NCI-H1092 (cell line): ENCODE measurements at places on chromosomes 7 and 10.

DNA sequence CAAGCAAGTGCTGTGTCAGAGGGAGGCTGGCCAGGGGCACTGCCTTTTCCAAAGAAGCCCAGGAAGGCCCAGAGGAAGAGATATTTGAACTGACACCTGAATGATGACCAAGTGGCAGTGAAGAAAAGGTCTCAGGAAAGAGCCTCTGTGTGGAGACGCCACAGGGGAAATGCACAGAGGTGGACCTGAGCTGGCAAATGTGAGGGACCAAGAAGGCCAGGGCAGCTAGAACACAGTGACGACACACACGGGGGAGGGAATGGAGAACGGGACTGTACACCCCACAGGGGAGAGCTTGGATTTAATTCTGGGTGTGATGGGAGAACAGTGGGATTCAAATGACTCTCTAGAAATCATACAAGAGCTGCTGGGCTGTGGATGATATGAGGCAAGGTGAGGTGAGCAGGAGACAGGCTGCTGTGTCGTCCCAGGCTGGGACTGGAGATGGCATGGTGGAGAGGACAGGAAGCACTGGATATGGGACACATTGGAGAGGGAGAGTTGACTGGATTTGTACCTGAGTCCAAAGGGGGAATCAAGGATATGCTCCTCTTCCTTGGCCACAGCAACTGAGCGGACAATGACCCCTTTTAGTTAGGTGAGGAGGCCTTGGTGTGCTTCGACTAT, 84.2 kb upstream of the DDC start:
- DNase-seq: no peak

- no peak for DNase-seq
These were observed 54.2 kb upstream of the FHIP2A start for GRCh38 chr10:114767101-114767985.

DNA sequence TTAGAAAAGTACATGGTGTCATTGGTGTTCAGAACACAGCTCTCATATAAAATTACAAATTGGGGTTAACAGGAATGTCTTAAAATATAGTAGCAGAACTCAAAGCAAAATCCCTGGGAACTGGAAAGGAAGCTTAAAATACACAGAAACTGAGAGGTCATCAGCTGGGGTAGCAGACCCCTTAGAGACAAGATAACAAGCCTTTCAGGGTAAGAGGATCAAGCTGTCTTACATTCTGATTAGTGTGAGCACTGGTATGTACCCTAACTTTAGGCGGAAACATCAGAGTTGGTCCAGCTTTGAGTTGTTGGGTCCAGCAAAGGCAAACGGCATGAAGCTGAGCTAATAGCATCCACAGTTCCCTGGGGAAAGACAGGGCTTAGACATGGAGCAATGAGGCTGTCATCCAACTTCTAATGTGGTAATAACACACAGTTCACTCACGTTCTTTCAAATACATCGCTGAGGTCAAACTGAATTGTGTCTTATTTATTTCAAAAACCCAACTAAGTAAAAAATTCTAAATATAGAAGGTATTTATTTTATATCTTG, 32.6 kb downstream of the ARHGAP21 start:
- no peak for DNase-seq

- DNase-seq: no peak
These were observed 67.5 kb upstream of the ARHGAP21 start for GRCh38 chr10:24791084-24791726.

DNA sequence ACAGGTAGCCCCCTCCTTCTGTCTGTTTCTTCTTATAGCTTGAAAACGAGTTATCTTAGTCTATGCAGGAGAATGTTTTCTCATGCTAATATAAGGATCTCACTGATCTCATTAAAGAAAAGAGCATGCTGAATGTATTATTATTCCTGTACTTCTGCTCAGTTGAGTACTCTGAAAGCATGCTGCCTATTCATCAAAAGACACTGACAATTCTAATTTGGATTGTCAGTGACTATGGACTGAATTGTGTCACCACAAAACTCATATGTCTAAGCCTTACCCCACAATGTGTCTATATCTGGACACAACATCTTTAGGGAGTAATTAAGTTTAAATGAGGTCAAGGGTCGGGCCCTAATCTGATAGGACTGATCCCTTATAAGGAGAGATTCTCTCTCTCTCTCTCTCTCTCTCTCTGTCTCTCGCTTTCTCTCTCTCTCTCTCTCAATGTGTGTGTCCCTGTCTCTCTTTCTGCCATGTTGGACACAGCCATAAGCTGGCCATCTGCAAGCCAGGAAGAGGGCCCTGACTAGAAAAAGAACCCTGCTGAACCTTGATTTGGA, 98.4 kb downstream of the GNAT3 start:
- DNase-seq: no peak

DNA sequence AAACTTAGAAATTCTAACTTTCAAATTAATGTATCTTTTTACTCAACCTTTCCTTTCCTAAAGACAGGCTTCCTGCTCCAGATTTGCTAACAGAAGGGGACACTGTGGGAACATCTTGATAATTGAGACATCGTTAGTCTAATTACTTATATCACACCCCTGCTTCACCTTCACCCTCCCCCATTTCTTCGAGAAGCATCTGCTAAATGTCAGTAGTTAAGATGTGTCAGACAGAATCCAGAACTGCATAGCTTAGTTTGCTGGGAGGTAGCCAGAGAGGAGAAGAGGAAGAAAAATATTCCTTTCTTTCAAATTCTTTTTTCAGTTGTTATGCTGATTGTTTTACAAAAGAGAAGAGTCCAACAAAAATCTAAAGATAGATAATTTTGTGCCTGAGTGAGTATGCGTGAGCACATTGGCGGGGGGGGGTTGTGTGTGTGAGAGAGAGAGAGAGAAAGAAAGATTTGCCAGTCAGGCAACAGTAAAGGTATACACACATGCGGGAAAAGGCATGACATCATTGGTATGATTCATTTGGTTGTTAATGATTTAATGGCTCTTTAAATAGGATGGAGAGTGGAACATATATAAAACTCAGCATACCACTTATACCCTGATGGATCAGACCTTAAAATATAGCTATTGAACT, 192.4 kb downstream of the PTN start:
- no peak for DNase-seq

GRCh38 chr7:149090397-149091195, at the start of gene ZNF786:
Gene ZNF786 (minus strand): TSS chr7:149090718. CDS start chr7:149090640, 78 bp downstream.
- peak; percentile 72 for DNase-seq

DNA sequence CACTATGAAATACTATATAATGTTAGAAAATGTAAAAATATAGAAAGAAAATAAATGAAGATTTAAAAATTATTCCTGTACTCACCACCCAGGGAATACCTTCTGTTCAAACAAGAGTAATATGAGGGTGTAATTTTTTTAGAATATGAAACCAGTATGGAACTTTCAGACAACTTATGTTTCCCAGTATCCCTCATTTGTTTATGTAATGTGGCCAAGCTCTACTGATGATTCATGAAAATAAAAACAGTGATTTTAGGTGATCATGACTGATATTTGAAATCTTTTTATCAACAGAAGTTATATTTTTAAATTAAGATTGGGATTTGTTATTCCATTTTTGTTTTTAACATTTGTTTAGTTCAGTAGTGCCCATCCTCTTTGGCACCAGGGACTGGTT, 18.8 kb downstream of the SLK start:
- DNase-seq: no peak

- DNase-seq: no peak
These were observed 131.0 kb downstream of the CXCL12 start for GRCh38 chr10:44253769-44254462.

DNA sequence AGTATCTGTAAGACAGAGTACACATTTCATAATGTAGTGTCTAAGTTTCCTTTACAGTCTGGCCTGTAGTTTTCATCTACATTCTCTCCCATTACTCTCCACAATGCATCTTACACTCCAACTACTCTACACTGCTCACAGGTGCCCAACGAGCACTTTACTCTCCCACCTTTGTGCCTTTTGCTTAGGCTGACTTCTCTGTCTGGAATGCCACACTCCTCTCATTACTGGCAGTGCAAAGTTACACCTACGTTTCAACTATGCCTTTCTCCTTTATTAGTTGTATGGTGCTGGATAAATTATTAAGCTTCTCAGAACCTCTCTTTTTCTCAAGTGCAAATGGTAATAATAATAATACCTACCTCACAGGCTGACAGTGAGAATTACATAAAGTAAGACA, 70.5 kb downstream of the RNLS start:
- no peak for DNase-seq

DNA sequence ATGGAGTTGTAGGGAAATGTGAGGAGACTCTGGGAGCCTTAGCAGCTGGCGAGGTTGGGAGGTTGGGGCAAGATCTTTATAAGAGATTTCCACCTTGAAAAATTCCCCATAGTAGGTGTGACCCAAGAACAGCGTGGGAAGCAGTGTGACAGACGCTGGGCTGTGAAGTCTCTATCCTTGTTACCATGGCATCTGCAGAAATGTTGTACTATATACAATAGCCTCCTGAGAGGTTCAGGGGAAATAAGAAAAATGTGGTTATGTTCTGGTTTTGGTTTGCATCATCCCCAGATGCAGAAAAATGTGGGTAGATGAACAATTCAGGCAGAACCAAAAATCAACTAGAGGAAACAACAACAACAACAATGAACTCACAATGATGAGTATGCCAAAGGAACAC, 498.6 kb downstream of the SH2D4B start:
- DNase-seq: no peak

DNA sequence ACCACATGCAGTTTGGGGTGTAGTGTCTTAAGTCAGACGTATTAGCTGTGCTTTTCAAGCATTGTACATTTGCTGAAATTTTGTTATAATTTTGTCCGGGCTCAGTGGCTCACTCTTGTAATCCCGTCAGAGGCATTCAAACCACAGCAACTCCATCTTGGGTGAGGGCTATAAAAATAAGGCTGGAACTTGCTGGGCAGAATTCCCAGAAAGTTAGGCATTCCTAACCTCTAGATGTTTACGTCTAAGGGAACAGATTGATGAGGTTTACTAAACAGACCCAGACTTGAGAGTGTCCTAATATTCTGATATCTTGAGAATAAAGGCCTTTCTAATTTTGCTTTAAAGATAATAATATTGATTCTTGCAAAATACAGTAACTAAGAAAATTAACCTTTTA, 957.8 kb downstream of the NXPH1 start:
- DNase-seq: no peak

- DNase-seq: no peak
These were observed 496.2 kb upstream of the ZMIZ1 start for GRCh38 chr10:78572565-78572964.

DNA sequence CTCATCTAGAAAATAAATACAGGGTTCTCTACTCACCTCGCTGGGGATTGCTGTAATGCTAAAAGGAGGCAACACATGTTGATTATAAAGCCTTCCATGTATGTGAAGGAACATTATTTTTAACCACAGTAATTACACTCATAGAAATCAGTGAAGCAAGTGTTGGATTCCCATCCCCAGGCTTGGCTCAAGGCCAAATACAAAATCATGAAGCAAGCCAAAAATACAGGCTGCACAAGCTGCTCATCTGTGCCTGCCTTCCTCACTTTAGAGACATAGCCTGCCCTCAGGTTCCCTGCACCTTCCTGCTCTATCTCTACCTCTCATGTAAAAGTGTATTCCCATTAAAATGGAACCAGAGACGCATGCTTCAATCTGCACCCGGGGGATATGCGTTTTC, 1077.1 kb upstream of the C7orf33 start:
- no peak for DNase-seq

DNA sequence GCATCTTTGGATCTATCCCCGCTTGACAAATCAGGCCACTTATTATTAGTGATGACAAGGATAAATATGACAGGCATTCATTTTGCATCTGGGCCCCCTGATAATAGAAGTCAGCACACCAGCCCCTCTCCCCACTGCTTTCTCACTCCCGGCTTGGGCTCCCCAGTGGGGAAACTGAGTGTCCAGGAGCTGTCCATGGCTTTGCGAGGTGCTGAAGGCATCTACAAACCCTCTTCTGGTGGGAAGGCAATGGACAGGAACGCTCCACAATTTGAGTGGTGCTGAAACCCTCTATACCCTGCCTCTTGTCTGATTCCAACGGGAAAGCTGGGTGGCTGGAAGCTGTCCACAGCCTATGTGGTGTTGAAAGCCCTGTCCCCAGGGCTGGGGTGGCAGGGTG, 61.7 kb upstream of the PCBD1 start:
- no peak for DNase-seq

- no peak for DNase-seq
These were observed 81.2 kb downstream of the VTI1A start for GRCh38 chr10:112528235-112528634.

DNA sequence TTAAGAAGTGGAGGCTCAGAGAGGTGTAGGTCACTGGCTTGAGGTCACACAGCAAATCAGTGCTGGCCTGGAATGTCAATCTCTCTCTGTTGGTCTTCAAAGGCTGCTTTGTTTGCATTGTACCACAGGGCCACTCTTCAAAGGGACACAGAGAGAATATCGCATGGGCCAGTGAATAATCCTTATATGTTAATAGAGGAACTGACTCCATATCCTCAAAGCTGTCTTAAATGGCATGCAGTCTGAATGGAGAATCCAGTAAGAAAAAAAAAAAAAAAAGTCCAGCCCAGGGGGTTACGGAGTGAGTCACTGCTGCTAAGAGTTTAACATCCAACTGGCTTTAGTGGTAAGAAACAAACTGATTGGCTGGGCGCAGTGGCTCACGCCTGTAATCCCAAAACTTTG, 54.1 kb downstream of the NRAP start:
- DNase-seq: no peak

- no peak for DNase-seq
These were observed 634.7 kb upstream of the AUTS2 start for GRCh38 chr7:68963552-68963951.

DNA sequence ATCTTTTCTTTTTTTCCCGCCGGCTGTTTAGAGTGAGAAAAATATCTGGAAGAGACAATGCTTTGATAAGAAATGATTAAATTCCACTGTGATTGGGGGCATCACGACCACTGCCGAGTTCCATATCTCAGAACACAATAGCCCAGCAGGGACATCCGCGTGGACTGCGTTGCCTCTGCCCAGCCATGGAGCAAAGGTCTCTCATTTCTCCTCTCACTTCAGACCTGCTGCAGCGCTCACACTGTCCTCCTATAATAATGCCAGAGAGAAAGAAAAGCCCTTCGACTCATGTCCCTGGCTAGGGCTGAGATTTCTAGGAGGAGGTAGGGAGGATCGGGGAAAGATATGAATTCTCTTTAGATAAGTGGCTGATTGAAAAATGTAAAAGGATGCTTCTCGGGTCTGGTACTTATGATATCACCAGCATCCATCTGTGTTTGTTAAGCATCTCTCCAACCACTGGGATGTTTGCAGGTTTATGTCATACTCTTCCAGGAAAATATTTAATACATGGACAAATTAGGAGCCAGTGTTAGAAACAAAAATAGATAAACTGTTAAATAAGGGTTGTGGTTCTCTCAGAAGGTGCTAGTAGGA, 472.9 kb upstream of the AKR1E2 start:
- DNase-seq: no peak

- DNase-seq: no peak
These were observed 61.6 kb upstream of the LBX1 start for GRCh38 chr10:101290881-101291280.

- DNase-seq: no peak
These were observed 302.2 kb downstream of the ADARB2 start for GRCh38 chr10:1434912-1435692.

GRCh38 chr7:2629746-2630681, 1.8 kb upstream of the TTYH3 start:
- no peak for DNase-seq
